GM12865 (cell line): ENCODE measurements at places on chromosomes 2 and 18.

- DNase-seq, result no peak
These were observed 2.8 kb downstream of the SP9 start for GRCh38 chr2:174337337-174338146.

- no peak for DNase-seq
These were observed 137.5 kb downstream of the CTIF start for GRCh38 chr18:48676346-48676745.

GRCh38 chr2:23027396-23027795, 357.6 kb upstream of the KLHL29 start:
- DNase-seq, result no peak

GRCh38 chr2:241030333-241030680, 31.9 kb downstream of the SNED1 start:
- no peak for DNase-seq

GRCh38 chr2:109345653-109346480, 216.9 kb downstream of the SH3RF3 start:
- DNase-seq, result no peak

DNA sequence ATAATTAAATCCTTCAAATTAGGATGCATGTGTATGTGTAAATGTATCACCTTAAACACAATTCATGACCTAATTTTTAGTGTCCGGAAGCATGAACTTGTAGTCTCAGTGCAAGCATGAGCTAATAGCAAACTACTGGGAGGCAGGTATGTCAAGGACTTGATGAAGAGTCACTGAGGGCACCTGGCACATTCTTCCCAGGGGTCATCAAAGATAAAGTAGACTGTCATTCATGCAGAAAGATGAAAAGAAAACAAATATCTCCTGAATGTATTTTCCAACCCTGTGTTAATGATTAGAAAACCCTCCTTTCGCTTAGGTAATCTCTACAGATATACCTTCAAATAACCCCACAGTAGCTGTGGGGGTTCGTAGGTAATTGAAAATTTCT, 234.9 kb downstream of the SOCS6 start:
- DNase-seq, result no peak

- DNase-seq, result peak; percentile 74
These were observed 11.4 kb upstream of the ALPI start for GRCh38 chr2:232444409-232445148.

GRCh38 chr2:204492417-204492816, 52.9 kb upstream of the PARD3B start:
- no peak for DNase-seq

- DNase-seq, result no peak
These were observed 83.0 kb downstream of the TSHZ1 start for GRCh38 chr18:75293591-75293990.

DNA sequence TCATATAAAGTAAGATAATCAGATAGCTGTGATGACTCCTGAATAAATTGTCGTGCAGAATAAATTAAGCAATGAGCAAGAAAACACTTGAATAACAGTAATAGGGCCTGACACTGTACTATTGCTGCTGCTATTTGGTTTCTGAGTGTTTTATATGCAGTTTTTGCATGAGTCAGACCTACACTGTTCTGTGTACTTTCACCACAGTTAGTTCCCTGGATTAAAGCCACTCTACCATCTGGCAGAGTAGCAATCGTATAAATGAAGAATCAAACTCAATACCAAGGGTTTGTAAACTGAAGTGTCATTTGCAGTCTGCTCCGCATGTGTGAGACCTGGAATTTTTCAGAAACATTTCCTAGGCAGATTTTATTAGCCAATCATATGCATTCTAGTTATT, 398.6 kb upstream of the CDH7 start:
- DNase-seq, result no peak

DNA sequence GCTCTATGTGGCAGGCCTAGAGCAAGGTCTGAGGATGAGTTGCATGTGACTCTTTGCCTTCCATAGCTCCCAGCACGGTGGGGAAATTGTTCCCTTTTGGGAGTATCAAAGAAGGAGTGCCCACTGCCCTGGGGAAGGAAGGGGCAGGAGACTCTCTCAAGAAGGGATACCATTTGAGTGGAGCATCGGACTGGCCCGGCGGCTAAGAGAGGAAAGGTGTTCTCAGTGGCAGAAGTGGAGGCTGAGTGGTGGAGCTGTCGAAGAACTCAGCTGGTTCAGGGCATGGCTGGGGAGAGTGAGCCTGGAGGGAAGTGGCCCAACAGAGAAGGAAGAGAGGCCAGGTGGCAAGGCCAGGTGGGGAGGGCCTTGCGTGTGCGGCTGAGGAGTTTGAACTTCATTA, 235.2 kb downstream of the DYSF start:
- no peak for DNase-seq

GRCh38 chr2:157931542-157931941, 55.4 kb upstream of the ACVR1 start:
- DNase-seq, result no peak

DNA sequence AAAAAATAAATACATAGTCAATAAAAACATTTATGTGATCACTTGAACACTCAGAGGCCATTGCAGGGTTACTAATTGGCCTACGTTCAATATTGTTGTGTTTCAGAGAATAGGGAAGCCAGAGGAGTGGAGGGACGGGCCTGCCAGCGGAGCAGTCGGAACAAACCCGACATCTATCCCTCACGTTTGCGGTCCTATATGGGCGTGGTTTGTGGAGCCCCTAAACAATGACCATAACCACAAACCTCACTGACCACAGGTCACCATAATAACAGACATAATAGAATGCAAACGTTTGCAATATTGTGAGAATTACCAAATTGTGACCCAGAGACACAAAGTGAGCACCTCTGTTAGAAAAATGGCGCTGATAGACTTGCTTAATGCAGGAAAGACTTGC, 19.5 kb upstream of the ZNF516 start:
- DNase-seq, result no peak

DNA sequence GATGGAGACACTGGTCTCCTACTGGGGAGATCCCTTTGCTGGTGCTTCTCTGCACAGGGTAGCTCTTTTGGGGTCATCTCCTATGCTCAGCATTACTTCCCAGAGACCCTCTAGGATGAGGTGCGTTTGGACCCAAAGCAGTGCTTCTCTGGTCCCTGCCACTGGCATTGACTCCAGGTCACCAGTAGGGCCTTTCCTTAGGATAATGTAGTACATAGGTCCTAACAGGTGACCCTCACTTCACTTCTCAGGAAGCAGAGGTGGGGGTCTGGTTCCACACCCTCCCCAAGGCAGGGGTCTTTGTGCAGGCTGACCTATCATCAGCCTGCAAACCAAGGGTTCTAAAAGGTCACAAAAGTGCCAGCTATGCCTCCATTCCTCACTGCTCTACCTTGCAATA, 145.8 kb upstream of the HS6ST1 start:
- DNase-seq, result no peak

DNA sequence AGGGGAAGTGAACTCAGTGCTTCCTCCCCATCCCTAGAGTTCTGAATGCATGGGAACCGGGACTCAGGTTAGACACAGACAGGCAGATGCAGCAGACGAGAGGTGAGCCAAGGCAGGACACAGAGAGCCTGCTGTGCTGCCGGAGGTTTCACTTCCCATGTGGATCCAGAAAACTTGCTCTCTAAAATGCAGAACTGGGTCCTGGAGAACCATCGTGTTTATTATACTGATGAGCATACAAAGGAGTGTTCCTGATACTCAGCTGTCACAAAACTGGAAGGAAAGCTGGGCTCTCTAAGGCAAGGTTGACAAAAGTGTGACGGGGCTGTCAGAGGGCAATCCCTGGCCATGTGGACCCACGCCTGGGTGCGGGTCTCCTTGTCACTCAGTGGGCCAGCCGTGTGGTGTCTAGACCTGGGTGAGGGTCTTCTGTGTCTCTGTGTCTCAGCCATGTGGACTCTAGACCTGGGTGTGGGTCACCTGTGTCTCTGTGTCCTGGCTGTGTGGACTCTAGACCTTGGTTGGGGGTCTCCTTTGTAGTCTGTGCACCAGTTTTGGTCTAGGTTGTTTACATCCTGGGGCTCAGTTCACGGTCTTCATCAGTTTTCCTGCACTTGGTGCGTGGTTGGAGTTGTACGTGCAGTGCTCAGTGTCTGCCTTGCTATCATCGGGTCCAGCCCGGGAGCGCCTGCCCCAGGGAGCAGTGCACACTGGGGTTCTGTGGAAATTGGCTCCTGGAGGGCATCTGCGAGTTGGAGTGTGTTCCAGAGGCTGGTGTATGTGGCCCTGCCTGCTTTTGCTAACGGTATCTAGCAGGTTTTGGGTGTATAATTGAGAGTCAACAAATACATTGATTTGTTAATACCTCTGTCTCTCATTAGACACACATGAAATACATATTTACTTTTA, 141.1 kb downstream of the ATP9B start:
- no peak for DNase-seq

DNA sequence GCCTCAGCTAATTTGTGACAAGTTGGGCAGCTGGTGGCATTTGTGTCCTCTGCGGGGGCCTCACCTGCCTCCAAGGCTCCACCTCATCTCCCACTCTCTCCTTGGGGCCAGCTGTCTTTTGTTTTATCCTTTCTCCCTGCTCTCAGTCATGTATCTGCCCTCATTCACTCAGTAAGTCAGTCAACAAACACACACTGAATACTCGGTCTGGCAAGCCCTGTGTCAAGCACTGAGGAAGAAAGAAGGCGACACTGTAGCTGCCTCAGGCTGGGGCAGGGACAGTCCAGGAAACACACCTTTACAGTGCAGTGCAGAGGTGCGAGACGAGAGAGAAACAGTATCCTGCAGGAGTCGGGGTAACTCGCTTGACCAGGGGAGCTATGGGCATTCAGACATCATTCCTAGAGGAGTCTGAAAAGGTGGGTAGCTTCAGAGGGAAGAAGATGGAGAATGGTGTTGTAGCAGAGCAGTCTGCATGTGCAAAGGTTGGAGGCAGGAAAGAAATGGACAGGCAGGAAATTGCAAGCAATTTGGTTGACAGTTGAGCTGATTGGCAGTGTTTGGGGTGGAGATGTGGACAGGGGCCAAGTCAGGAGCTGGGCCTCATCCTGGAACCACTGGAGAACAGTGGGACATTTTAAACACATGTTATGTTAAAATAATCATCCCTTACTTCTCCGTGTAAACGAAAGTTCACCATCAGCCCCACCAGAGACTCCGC, 34.9 kb downstream of the SCTR start:
- no peak for DNase-seq

DNA sequence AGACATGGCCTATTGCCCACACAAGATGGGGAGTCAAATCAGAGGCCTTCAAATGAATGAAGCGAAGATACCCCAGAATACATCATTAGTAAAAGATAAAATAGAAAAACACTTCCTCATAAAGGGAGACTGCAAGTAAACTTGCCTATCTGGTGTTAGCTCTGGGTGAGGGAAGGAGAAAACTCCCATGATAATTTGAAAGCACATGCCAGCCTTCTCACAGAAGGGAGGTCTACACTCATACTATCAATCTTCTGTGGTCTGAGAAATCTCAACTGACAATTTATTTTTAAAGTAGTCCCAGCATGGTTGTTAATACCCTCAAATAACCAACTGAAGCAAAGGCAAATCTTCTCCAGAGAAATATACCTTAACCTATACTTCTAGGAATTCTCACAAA, 75.4 kb downstream of the EXOC6B start:
- DNase-seq, result no peak

- DNase-seq, result no peak
These were observed 3.8 kb upstream of the RHBDD1 start for GRCh38 chr2:226832061-226832460.

DNA sequence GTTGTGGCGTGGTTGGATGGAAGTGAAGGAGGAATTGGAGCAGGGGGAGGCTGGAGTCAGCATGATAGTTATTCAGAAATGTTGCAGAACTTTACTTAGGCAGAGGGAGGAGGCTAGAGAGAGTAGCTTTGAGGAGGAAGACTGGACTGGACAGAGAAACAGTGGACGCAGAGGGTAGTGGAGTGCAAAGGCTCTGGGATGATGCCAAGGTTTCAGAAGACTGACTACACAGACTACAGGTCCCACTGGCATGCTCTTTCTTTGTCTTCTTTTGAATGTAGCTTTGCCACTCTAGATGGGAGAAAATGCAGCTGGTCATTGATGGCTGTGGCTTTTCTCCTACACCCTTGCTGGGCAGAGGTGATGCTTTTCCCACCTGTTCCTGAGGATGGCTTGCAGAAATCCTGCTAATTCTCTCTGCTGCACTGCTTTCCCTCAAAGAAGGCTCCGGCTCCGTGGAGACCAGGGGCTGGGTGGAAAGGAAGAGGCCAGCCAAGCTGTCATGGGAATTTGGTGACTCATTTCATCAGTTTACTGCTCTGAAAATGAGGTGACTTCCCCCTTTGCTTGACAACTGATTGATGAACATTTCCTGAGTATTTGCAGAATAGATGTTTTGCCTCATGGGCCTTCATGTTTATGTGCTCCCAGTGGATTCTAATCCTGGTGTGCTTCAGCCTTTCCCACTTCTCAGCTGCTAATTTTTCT, 42.4 kb downstream of the MEIS1 start:
- no peak for DNase-seq

GRCh38 chr18:2847317-2848246, 776 bp downstream of the EMILIN2 start:
- DNase-seq, result peak; percentile 31

GRCh38 chr18:2441544-2441943, 129.8 kb downstream of the METTL4 start:
- no peak for DNase-seq

- no peak for DNase-seq
These were observed 499 bp upstream of the LMAN1 start for GRCh38 chr18:59359576-59359952.

- DNase-seq, result no peak
These were observed 168.5 kb downstream of the CBLN2 start for GRCh38 chr18:72375618-72376017.

DNA sequence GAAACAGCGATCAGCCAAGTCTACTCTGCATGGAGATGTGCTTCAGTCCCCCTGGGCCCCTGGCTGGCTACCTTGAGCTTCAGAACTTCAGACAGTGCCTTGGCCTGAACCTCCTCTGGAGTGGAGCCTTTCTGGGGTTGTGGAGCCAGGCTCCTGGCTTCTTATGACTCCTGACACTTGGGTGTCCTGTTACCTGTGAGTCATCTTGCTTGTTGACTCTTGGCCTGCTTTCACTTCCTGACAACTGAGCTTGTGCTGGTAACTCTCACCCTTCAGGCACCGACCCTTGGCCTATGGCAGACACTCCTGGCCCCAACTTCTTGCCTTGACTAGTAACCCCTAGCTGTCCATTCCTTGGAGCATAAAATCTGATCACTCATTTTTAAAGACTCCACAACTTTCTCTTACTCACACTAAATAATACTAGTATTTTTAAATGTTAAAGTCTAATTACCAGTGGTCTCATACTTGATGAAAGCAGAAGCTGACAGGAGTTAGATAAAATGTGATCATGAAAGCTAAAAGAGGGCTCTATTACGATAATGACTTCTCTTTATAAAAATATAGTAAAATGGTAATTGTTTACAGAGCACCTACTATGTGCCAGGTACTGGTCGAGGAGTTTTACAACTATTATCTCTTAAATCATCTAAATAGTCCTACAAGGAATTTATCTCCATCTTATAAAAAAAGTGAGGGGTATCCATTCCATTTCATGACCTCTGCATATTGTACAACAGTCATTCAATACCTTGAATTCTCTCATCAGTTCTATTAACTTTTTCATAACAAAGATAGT, 46.3 kb upstream of the VIT start:
- peak; percentile 70 for DNase-seq

DNA sequence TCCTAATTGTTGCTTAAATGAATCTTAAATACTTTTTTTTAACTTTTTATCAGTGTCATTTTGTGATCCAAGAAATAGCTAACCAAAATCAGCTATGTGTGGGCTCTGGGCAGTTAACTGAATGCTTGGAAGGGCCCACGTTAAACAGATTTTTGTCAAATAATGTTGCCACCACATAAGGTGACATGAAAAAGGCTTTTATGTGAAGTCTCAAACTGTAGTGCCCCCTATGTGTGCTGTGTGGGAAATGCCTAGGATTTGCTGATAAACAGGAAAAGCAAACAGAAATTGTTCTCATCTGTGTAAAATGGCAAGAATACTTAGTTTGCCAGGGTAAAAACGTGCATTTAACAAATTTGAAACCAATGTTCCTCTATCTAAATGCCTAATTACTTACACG, 242.2 kb downstream of the ZNF516 start:
- peak; percentile 25 for DNase-seq
